ENCODE measurements at places on chromosomes 5 and 9. TPM values are rescaled to one million over a fixed set of nuclear protein-coding genes. Genes with fewer than 3 reads are reported as not detected.
A peak's percentile ranks its signal among the peaks of the same experiment; 100 is the strongest.

The PHYHD1 gene
- total RNA-seq, result not detected

The PCDHB16 gene
- total RNA-seq, result 16.3 TPM

The FOXB2 gene
- total RNA-seq, result not detected

The GPR150 gene
- total RNA-seq, result not detected

The CBY3 gene
- total RNA-seq, result not detected

The PDLIM4 gene
- 52.2 TPM for total RNA-seq

The LCN12 gene
- not detected for total RNA-seq

DNA sequence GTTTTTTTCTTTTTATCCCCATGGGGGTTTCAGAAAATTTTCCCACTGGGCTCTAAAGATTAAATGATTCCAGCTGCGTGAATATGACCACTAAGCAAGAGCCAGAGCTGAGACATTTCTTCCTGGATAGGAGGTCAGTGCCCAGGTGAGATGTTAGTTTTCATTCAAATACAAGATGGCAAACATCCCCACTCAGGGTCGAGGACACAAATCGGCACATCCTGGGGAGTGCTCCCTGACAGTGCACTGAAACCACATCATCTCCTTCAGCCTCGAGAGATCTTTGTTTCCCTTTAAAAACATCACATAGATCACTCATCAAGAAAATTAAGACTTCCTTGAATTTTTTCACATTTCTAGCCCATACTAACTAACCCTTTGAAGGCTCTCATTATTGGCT is 273.2 kb upstream of the PANK3 start:
- H3K27me3 ChIP-seq, result no peaks in the 10 kb centered on the region
- no peaks in the 10 kb centered on the region for H3K36me3 ChIP-seq
- DNase-seq, result no peak
- H3K4me1 ChIP-seq, result peaks cover 12% of the 10 kb centered on the region

DNA sequence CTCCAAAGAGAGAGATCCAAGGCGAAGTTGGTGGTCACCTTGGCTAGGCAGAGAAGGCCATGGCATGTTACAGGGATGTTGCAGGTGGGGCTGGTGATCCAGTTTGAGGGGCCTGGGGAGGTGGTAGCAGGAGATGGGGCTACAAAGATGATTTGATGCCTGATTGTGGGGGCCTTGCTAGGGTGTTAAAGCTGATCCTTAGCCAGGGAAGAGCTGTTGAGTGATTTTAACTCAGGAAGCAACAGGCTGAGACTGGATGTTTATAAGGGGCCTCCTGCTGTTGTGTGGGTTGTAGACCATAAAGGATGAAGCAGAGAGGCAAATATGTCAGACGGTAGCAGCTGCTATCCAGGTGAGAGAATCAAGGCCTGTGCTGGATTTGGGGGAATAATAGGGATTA is 19.0 kb upstream of the SMAD5 start:
- H3K36me3 ChIP-seq, result no peaks in the 10 kb centered on the region
- H3K4me1 ChIP-seq, result no peaks in the 10 kb centered on the region
- H3K4me3 ChIP-seq, result no peak overlapping the region
- H3K27ac ChIP-seq, result no peak overlapping the region

DNA sequence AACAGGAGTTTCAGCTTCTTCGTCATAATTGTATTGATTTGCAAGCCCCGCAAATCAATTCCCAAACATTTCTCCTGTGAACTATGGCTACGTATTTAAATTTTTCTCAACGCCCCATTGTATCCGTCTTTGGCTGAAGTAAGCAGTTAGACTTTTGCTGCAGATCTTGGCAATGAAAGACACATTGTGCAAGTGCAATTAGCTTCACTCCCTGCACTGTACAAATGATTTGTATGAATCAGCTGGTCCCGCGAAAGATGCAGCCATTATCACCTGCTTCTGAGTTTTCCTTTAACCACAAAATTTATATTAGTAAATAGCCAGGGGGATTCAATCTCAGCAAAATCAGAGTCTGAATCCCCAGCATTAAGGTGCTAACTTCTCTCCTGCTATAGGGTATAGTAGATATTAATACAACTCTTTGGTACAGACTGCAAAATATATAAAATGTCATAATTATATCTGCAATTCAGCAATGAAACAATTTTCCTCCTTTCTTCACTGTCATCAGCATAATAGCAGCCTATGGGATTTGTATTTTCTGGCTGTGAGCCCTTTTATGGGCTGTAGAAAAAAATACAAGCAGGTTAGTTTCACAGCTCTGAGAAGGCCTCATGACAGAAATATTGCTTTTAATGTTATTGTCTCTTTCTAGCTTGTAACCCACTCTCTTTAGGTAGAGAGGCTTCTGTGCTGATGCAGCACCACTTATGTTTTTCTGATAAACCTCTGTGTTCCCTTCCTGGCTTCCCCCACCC is 68.4 kb upstream of the SMARCA2 start:
- H3K27me3 ChIP-seq, result no peaks in the 10 kb centered on the region
- DNase-seq, result no peak
- H3K4me1 ChIP-seq, result no peaks in the 10 kb centered on the region
- H3K27ac ChIP-seq, result no peak overlapping the region

DNA sequence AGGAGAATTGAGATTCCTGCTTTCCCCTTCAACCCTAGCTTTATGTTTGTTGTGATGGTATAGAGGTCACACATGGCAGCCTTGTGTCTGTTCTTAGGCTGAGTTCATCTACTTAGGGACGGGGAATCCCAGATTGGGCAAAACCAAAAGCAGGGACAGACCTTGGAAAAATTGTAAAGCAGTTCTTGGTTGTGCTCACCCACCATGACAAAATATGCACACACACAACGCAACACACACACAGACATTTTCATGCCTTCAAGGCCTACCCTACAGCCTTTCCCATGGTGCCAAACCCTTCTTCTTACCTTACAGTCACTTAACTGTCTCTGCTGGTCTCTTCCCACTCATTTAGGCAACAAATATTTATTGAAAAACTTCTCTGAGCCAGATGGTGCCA is 14.8 kb downstream of the PCDHGC5 start:
- H3K27me3 ChIP-seq, result no peaks in the 10 kb centered on the region
- DNase-seq, result no peak
- peaks cover 22% of the 10 kb centered on the region for H3K4me1 ChIP-seq
- H3K27ac ChIP-seq, result no peak overlapping the region

GRCh38 chr5:32522429-32523143 is 62.8 kb upstream of the SUB1 start:
- no peak overlapping the region for H3K27ac ChIP-seq
- no peaks in the 10 kb centered on the region for H3K27me3 ChIP-seq

DNA sequence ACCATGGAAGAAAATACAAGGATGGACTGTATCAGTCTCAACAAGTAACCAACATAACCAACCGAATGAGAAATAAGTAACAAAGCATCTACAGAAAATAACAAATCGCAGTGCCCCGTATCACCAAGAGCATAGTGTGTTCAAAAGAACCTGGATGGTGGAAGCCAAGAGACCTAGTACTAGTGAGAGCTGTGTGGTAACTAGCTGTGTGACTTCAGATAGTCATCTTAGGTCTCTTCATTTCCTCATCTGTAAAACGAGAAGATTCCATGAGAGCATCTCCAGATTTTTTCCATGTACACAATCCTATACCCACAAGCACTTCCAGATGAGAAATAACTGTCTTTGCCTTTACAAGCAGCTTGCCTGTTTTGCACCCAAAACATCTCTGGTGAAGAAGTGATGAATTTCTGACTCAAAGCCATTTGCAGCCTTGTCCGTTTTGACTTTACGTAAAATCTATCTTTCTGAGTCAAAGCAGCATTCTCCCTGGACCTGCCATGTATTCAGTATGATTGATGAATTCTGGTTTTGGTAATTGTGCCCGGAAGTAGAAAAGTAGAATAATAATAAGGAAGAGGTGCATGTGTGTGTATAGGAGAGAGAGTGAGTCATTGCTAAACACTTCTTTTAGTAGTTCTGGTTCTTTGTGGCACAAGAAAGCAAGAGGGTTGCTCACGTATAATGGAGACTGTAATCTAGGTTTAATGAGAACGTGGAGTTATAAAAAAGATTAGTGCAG is 41.0 kb downstream of the AOPEP start:
- DNase-seq, result no peak
- H3K27me3 ChIP-seq, result no peaks in the 10 kb centered on the region
- H3K4me3 ChIP-seq, result no peak overlapping the region
- H3K36me3 ChIP-seq, result 0 out of 2 replicates have a peak, but pooled peaks cover 2% of the 10 kb centered on the region
- peak overlapping the region; percentile 17 for H3K27ac ChIP-seq
- H3K4me1 ChIP-seq, result peaks cover 25% of the 10 kb centered on the region

- H3K4me1 ChIP-seq, result no peaks in the 10 kb centered on the region
- no peaks in the 10 kb centered on the region for H3K36me3 ChIP-seq
- H3K4me3 ChIP-seq, result no peak overlapping the region
- no peak overlapping the region for H3K27ac ChIP-seq
These were observed 64.2 kb upstream of the PAM start for GRCh38 chr5:102690910-102691309.

GRCh38 chr9:126885131-126885641 is 24.7 kb downstream of the ZBTB34 start:
- H3K27me3 ChIP-seq, result no peaks in the 10 kb centered on the region
- no peaks in the 10 kb centered on the region for H3K4me1 ChIP-seq
- H3K36me3 ChIP-seq, result peaks cover 17% of the 10 kb centered on the region
- no peak for DNase-seq
- H3K27ac ChIP-seq, result no peak overlapping the region

- H3K27ac ChIP-seq, result no peak overlapping the region
- no peak overlapping the region for H3K4me3 ChIP-seq
- H3K36me3 ChIP-seq, result no peaks in the 10 kb centered on the region
- DNase-seq, result no peak
- no peaks in the 10 kb centered on the region for H3K27me3 ChIP-seq
These were observed 18.1 kb downstream of the ADAMTS2 start for GRCh38 chr5:179327021-179327735.

DNA sequence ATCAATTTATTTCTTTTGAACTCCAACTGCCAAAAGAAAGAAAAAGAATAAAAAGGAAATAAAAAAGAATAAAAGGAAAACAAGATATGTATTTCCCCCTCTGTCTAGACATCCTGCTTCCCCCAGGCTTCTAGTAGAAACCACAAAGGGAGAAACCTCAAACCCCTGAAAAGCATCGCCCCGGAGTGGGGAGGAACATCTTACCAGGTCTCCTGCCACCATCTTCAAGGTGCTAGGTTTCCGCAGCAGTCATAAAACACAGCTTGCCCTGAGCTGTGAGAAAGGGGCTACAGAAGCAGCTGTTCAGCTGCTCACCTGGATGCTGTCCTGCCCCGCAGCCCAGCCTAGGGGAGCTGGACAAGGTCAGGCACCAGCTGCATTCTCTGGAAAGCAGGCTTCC is 487.7 kb downstream of the GADD45G start:
- H3K36me3 ChIP-seq, result no peaks in the 10 kb centered on the region
- no peak overlapping the region for H3K4me3 ChIP-seq
- DNase-seq, result no peak
- H3K27ac ChIP-seq, result no peak overlapping the region

DNA sequence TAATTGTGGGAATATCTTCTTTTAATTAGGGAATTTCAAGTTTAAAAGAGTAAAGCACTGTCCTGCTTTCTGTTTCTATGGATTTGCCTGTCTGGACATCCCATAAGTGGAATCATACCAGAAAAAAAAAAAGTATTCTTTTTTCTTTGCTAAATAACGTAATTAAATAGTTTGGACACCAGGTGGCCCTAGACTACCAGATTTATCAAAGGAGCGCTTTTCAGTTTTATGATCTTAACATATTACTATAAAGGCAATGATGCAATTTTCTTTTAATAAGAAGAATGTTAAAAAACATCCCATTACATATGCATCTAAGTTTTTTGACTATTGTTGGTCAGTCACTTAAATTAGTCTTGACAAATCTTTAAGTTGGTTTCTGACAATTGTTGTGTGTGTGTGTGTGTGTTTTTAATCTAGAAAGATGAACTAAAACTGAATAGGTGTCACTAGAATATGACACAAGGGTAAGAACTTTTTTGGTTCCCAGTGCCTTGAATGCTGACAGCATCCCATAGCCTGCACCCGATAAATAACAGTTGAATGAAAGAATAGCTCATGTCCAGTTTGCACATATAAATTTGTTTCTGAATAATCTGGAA is 49.5 kb downstream of the C5orf22 start:
- no peaks in the 10 kb centered on the region for H3K27me3 ChIP-seq
- H3K36me3 ChIP-seq, result no peaks in the 10 kb centered on the region
- no peak for DNase-seq
- no peak overlapping the region for H3K4me3 ChIP-seq

DNA sequence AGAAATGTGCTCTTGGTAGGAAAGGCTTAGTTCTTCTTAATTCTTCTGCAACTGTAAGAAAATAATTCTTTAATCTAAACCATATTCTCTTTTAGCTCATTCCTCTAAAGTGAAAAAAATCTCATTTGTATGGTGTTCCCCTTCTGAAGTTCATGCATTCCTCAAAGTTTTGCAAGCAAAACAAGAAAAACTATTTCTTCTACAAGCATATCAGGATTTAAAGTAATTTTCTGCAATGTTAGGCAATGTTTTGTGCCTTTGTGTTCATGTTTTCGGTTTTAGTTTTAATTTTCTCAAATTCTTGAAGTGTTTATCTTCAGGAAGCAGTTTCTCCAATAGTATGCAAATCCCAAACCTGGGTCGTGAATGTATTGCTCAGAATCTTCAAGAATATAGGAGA is 12.7 kb upstream of the GPR21 start:
- no peak overlapping the region for H3K27ac ChIP-seq
- no peaks in the 10 kb centered on the region for H3K27me3 ChIP-seq
- no peak overlapping the region for H3K4me3 ChIP-seq
- H3K36me3 ChIP-seq, result peaks cover 43% of the 10 kb centered on the region
- no peak for DNase-seq

DNA sequence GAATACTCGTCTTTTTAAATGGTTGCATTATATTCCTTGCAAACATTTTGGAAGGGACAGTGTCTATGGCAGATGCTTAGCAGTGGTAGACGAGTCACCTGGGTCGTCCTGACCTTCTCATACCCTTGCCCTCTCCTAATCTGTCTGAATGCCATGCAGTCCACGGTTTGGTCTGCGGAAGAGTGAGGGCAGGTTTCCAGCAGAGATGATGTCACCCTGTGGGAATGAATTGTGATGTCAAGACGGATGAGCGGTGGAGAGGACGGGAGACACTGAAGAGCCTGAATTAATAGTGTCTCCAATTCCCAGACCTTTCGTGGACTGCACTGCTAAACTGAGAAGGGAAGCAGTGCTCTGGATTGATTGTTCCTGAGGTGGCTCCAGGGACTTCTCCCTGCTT is 329.0 kb upstream of the PANK3 start:
- H3K4me1 ChIP-seq, result peaks cover 9% of the 10 kb centered on the region
- no peaks in the 10 kb centered on the region for H3K27me3 ChIP-seq
- no peak overlapping the region for H3K4me3 ChIP-seq
- no peaks in the 10 kb centered on the region for H3K36me3 ChIP-seq

DNA sequence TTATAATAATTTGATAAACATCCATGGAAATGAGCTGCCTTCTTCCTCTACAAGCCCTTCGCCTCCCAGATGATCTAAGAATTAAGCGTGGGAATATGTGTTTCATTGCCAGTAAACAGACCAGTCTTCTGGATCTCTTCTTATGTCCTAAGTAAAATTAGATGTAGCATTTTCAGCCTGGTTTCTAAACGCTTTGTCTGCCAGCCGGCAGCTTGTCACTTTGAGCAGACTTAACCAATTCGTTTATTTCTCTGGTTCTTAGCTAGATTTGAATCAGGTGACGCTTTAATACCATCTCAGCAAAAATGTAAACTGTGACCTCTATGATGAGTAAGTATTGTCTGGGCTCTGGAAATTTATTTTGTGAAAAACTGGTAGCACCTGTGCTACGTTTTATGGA is 380.6 kb upstream of the NUDT12 start:
- no peaks in the 10 kb centered on the region for H3K36me3 ChIP-seq
- no peaks in the 10 kb centered on the region for H3K27me3 ChIP-seq
- no peak overlapping the region for H3K27ac ChIP-seq

GRCh38 chr9:77475641-77476473 is 172.3 kb downstream of the GNA14 start:
- H3K4me1 ChIP-seq, result peaks cover 19% of the 10 kb centered on the region
- peak; percentile 49 for DNase-seq
- H3K36me3 ChIP-seq, result no peaks in the 10 kb centered on the region
- no peaks in the 10 kb centered on the region for H3K27me3 ChIP-seq
- peak overlapping the region; percentile 67 for H3K27ac ChIP-seq
